GF-D8 (cell line): ENCODE measurements at places on chromosomes 5 and 9.

DNA sequence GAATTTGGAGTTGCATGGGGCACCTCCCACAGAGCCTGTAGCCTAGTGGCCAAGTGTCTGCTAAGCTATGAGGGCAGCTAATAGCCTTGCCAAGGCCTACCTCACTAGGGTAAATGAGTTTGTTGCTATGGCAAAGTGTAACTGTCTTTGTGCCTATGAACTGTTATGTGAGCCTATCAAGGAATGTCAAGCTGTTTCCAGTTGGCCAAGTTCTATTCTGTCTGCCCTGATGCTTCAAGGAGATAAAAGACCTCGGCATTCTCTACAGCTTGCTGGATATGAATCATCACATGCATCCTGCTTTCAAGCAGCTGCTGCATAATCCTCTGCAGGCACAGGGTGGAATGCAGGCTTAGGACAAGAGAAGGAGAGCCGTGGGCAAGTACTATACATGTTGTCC is 69.8 kb upstream of the CCDC112 start:
- DNase-seq, result no peak

- DNase-seq, result no peak
Observed at GRCh38 chr5:55694152-55694830, 17.8 kb downstream of the SLC38A9 start.

DNA sequence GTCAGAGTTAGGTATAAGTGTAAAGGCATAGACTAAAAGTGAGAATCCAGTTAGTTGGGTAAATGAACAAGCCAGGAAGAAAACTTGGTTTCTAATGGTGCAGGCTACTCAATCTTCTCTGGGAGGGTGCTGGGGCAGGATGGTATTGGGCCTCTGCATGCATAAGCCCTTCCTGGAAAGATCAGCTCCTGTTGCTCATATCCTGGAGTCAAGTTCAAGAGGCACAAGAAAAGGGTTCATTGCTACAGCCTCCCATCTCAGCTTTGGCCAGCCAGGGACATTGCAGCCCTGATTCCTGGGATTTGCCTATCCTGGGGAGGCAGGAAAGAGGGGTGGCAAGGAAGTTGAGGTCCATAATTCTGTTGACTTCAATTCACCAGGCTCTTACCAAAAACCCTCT is 40.7 kb upstream of the ATP6V1G1 start:
- no peak for DNase-seq

GRCh38 chr9:68720656-68721313 is 15.7 kb downstream of the PIP5K1B start:
- no peak for DNase-seq

DNA sequence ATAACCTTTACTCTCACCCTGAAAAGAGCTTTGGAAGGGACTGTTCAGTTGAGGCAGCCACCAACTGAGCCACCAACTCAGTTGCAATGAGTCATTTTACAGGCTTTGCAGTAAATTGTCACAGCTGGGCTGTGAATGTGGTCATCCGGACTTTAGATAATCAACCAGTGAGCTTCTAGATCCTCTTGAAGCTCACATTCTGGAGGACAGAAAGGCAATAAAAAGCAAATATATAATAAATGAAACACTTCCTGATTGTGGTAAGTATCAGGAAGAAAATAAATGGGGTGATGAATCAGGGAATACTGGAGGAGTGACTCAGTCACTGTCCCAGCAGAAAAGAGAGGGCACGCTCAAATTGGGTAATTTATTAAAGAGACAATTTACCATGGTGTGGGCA is 13.2 kb upstream of the C5orf58 start:
- no peak for DNase-seq

DNA sequence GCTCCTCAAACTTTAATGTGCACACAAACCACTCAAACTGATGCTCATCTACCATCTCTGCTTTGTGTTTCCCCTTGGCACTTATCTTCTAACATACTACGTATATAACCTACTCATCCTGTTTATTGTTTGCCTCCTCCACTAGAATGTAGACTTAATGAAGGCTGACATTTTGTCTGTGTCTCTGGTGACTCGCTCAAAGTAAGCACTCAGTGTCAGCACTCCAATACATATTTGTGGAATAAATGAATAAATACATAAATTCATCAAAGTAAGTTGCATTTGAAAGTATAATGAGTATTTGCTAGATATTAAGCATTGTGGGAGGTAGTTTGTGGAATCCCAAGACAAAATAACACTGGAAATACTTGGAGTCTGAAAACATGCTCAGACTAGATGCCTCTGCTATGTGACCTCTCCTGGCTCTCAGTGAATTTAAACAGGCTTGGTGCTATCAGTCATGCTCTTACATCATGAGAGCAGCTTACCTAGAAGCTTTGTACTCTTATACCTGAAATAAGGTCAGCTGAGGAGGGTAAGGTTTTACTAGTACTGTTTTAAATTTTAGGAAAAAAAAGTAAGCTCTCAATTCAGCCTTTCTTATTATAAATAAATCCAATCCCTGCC is 37.0 kb upstream of the RANBP6 start:
- DNase-seq, result no peak

DNA sequence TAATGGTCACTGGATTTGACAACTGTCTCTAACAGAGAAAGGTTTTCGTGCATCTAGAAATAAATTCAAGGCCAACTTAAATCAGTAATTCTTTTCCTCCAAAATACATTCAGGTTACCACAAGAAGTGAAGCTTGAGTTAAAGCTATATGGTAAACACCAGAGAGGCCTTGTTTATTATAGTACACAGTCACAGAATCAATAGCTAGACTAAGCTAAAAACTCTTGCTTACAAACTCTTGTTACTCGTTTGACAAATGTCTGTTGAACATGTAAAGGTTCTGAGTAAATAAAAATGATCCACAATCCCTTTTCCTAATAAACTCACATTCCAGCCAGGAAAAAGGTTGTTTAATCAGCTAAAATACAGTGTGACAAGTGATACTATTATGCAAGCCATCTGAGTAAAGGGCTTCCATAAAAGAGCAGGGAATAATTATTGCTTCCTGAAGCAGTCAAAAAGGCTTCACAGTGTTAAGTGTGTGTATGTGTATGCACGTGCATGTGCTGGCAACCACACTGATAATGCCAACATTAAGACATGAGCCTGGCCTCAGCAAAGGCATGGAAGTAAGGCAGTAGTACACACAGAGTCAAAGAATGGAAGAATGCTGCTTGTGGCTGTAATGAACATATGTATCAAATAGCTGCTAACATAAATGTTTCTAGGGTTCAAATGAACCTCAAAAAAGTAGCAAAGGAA is 12.8 kb downstream of the PTAR1 start:
- no peak for DNase-seq

GRCh38 chr5:7250611-7251010 is 145.3 kb upstream of the ADCY2 start:
- peak; percentile 18 for DNase-seq

DNA sequence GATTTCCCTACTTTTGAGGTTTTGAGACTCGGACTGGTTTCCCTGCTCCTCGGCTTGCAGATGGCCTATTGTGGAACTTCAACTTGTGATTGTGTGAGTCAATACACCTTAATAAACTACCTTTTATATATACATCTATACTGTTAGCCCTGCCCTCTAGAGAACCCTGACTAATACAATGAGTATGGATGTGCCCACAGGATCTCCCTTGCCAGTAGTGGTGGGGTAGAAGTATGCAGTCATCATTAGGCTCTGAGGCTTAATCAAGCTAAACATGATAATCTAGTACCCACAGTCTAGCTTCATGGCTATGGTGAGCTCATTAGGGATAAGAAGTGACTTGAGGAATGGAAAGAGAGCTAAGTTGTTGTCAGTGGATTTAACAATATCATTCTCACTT is 412.8 kb upstream of the PTGER4 start:
- no peak for DNase-seq

DNA sequence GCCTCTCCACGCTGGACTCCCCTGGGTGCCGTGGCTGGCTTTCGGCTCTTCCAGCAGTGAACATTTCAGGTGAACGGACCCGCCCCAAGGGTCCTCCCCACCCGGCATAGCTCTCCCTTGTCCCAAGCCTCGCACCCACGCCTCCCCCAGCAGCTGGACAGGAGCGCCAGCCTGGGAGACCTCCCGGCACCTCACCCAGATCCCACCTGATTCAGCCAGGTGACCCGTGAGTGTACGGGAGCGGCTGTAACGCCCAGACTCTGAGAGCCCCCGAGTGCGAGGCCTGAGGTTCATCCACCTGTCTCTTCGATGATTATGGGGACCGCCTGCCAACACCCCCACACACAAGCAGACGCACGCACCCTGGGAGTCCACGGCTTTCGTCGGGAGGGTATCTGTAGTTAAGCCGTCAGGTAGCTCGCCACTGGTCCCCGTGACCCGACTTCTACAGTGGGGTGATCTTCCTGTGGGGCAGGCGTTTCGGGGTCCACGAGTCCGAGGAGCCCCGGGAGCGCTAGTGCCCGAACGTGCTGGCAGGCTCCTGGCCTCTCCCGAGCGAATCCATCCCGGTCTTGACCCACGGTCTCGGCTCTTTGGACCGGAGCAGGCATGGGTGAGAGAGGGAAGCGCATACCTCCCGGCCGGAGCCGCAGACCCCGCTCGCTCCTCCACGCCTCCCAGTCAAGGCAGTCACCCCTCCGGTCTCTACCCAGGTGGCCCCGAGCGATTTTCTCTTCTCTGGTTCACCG is 14.9 kb downstream of the TRIM7 start:
- no peak for DNase-seq

DNA sequence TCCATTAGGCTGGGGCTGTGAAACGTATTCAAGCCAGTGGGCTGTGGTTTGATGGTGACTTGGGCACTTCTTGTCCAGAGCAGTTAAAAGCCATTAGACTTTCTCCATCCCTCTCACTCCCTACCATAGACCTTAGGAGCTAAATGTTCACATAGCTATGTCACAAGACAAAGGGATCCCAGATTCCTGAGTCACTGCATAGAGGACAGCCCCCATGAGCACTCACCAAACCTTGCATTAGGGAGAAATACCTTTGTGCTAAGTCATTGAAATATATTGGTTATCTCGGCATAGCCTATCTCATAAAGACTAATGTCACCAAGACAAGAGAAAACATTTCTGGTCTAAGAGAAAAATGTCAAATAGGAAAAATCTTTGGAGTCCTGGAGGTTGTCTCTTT is 104.3 kb downstream of the TRPM6 start:
- no peak for DNase-seq

DNA sequence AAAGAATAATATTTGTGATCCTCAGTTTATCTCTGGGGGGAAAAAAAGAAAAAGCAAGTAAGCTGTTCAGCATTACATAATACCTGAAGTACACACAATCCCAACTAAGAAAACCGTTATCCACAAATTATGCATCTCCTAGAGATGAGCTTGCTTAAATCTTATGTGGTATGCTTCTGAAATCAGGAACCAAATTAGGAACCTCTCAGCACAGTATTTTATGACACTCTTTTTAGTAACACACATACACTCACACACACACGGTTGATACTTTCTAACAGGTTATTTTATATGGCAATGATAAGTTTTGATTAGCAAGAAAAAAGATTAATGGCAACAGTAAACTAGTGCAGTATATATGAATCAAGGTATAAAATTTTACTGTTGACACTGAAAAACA is 1.2 kb upstream of the ZNF510 start:
- peak; percentile 19 for DNase-seq

- no peak for DNase-seq
Observed at GRCh38 chr5:125976421-125977000, 446.7 kb upstream of the GRAMD2B start.

- no peak for DNase-seq
Observed at GRCh38 chr9:71887362-71887761, 23.6 kb downstream of the ABHD17B start.

- DNase-seq, result no peak
Observed at GRCh38 chr9:135692410-135692809, 6.9 kb downstream of the SOHLH1 start.

DNA sequence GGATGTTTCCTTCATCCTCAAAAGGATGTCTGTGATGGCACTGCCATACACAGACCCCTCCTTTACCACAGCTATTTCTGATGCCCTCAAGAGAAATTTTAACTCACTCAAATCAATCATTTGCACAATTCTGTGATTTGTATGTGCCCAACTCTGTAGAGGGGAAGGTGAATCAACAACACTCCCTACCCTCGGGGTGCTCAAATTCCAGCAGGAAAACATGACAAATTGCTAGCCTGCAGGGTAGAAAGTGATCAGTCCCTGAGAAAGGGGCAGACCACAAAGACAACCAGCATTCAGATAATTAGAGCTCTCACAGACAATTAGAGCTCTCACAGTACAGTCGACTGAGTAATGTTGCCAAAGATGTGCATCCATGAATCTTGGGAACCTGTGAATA is 45.3 kb upstream of the FOXE1 start:
- no peak for DNase-seq

DNA sequence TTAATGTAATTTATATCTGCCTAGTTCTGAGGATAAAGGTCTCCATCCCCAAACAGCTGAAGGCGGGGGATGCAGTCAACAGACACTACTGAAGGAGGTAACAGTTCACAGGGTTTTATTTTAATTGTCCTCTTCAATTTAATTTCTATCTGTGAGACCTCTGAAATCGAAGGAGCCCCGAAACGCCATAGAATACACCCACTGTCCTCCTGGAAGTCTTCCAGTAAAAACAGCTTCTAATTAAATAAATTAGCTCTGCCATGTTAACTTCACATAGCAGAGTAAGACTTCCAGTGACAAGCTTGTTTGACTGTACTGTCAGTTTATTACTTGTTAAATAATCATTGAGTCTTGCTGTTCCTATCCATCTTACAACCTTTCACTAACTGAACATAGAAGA is 193.5 kb downstream of the SEC61B start:
- no peak for DNase-seq

DNA sequence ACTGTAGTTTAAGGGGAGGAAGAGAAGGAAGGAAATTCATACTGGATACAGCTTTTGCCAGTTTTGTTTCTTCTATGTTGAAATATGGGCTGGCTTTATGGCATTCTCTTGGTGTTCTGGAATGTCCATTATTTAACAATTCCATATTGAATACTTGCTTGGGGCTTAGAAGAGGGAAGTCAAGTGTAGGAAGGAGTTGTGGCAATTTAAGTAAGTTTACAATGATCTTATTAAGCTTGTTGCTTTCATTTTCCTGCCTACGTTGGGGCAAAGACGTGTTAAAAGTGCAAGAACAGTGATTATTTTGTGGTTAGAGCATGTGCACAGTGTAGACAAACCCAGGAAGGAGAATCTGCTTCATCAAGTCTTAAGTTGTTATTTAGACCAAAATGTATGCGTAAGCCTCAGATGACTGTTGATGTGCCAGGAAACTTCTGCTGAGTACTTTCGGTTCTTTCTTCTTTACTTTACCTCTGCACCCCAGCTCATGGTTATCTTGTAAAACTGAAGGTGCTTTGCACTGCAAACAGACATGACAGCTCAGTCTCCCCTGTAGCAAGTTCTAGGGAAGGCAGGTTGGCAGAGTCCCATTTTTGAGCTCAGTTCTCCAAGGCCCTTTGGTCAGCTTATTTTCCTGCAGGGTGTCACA is 75.8 kb downstream of the F2RL2 start:
- no peak for DNase-seq

- no peak for DNase-seq
Observed at GRCh38 chr5:171661143-171661542, 124.5 kb upstream of the SMIM23 start.

- DNase-seq, result no peak
Observed at GRCh38 chr9:7783635-7784063, 15.9 kb downstream of the DMAC1 start.
